HCT116 (cell line): ENCODE measurements at places on chromosomes 2 and 18.

DNA sequence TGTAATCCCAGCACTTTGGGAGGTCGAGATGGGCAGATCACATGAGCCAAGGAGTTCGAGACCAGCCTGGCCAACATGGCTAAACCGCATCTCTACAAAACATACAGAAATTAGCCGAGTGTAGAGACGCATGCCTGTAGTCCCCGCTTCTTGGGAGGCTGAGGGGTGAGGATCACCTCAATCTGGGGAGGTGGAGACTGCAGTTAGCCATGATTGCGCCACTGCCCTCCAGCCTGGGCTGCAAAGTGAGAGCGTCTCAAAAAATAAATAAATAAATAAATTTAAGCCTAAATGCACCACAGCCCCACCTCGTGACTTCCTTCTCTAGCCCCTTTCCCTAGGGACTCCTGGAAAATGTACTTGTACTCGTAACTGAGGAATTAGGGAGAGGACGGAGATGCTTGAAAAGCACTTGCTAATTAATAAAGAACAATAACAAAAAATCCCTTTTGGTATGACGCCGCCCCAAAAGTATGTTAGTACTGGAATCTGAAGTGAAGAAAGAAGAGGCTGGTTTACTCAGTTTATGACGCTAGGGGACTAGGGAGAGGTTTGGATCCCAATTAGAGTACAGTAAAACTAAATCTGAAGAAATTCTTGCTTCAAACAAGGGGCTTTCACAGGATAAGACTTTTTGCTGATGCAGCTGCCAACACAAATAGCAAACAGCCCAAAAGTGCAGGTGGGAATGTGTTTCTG is 887 bp upstream of the ZNF396 start:
- H3K4me1 ChIP-seq = peaks cover 16% of the 10 kb centered on the region
- no peak overlapping the region for H3K4me3 ChIP-seq

DNA sequence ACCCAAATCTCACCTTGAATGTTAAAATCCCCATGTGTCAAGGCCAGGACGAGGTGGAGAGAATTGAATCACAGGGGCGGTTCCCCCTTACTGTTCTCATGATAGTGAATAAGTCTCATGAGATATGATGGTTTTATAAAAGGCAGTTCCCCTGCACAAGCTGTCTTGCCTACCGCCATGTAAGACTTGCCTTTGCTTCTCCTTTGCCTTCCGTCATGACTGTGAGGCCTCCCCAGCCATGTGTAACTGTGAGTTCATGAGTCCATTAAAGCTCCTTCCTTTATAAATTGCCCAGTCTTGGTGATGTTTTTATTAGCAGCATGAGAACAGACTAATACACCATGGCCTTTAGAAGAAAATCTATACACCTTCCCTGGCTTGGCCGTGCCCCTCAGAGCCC is 7.4 kb upstream of the MBP start:
- H3K27me3 ChIP-seq = no peaks in the 10 kb centered on the region
- no peak for DNase-seq
- no peak overlapping the region for H3K4me3 ChIP-seq
- peaks cover 3% of the 10 kb centered on the region; the same call in 1 of the 2 replicates for H3K4me1 ChIP-seq
- H3K27ac ChIP-seq = no peak overlapping the region

DNA sequence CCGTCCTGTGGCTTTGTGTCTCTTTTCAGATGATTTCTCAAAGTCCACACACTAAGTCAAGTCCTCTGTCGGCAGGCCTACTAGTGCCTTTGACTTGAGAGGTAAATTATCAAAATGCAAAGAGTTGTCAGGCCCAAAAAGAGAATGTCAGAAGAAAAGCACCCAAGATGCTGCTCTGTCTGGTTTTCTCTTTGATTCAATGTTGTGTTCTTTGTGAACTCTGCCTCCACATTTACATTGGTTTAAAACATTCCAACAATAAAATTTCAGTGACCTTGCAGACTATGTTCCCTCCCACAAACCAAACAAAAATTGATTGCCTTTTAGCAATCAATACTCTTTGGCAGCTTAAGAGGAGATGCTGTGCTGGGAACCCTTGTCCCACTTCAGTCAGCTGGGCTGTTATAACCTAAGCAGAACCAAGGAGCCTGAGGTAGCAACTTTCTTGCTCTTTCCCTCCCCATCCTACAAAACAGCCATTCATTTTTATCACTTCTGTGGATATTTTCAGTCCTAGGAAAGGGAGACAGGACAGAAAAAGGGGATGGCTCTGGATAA is 19.6 kb upstream of the SATB2 start:
- H3K4me3 ChIP-seq = no peak overlapping the region
- H3K27ac ChIP-seq = no peak overlapping the region
- no peaks in the 10 kb centered on the region for H3K4me1 ChIP-seq
- H3K27me3 ChIP-seq = no peaks in the 10 kb centered on the region

GRCh38 chr2:146129231-146129630 is 1609.3 kb upstream of the ZEB2 start:
- H3K27me3 ChIP-seq = no peaks in the 10 kb centered on the region
- H3K4me1 ChIP-seq = no peaks in the 10 kb centered on the region
- H3K27ac ChIP-seq = no peak overlapping the region
- H3K36me3 ChIP-seq = no peaks in the 10 kb centered on the region
- H3K4me3 ChIP-seq = no peak overlapping the region
- DNase-seq = no peak

DNA sequence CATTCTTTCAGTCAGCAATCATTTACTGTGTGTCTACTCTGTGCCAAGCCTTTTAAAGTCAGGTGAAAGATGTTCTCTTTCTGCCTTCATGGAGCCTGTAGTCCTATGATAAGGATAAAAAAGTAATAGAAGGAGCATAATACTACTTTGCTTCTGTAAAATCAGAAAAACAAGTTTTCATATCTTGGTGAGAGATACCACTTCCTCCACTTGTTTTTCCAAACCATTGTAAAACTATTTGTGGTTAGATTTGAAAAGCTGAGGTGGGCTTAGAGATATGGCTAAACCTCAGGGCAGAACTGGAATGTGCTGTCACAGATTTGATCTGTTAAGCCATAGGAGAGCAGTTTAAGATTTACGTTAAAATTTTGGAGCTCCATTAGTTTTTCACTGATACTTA is 104.7 kb upstream of the FAM117B start:
- no peaks in the 10 kb centered on the region for H3K27me3 ChIP-seq
- H3K4me3 ChIP-seq = no peak overlapping the region
- DNase-seq = no peak
- H3K27ac ChIP-seq = no peak overlapping the region
- H3K36me3 ChIP-seq = no peaks in the 10 kb centered on the region

- no peaks in the 10 kb centered on the region; the same call in 1 of the 2 replicates for H3K4me1 ChIP-seq
- no peak overlapping the region for H3K4me3 ChIP-seq
- DNase-seq = no peak
- no peak overlapping the region for H3K27ac ChIP-seq
Measured at GRCh38 chr2:150165988-150166312, 321.5 kb downstream of the RND3 start.

- no peaks in the 10 kb centered on the region for H3K27me3 ChIP-seq
- no peak overlapping the region for H3K27ac ChIP-seq
- no peak for DNase-seq
- no peaks in the 10 kb centered on the region for H3K36me3 ChIP-seq
- H3K4me1 ChIP-seq = no peaks in the 10 kb centered on the region
- no peak overlapping the region for H3K4me3 ChIP-seq
Measured at GRCh38 chr2:124692707-124693106, 667.6 kb downstream of the CNTNAP5 start.

- no peaks in the 10 kb centered on the region; the same call in 1 of the 2 replicates for H3K36me3 ChIP-seq
- no peak overlapping the region for H3K4me3 ChIP-seq
- peak; percentile 47 for DNase-seq
- no peak overlapping the region for H3K27ac ChIP-seq
Measured at GRCh38 chr2:181058378-181059269, 78.2 kb downstream of the UBE2E3 start.
